ENCODE measurements at places on chromosomes 1 and 21.
A peak's percentile ranks its signal among the peaks of the same experiment; 100 is the strongest.

DNA sequence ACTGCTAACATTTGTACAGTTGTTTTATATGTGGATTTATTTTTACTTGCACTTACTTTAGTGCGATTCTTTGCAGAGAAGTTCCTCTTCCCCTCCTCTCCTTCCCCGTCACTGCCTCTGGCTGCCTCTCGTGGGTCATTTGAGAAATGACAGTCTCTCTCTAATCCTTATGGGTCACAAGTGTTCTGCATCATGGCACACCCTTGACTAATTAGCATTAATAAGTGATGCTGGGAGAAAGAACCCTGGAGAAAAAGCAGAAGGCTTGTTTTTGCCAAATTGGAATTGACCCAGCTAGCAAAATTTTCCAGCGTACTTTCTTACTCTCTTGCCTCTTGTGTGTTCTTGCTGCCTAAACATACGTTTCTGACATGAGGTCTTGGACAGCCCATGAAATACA lies 301.2 kb downstream of the DUSP10 start:
- DNase-seq = no peak

DNA sequence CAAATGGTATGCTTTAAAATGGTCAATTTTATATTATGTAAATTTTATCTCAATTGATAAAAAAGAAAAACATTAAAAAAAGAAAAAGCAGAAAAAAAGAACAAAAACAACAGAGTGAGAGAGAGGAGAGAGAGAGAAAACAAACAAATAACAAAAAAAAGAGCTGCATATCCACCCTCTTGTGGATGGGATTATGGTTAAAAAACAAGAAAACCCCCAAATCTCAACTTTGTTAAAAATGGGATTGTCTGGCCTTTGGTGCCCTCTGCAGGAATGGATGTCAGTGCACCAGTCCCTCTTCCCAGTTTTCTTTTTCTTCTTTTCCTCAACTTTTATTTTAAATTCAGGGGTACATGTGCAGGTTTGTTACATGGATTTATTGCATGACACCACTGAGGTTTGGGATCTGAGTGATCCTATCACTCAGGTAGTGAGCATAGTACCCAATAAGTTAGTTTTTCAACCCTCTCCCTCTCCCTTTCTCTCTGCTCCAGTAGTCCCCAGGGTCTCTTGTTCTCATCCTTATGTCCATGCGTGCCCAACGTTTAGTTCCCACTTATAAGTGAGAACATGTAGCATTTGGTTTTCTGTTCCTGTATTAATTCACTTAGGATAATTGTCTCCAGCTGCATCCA lies 28.1 kb downstream of the RNF187 start:
- DNase-seq = peak; percentile 44

- DNase-seq = no peak
These were observed 26.8 kb downstream of the ELK4 start for GRCh38 chr1:205604825-205605505.

DNA sequence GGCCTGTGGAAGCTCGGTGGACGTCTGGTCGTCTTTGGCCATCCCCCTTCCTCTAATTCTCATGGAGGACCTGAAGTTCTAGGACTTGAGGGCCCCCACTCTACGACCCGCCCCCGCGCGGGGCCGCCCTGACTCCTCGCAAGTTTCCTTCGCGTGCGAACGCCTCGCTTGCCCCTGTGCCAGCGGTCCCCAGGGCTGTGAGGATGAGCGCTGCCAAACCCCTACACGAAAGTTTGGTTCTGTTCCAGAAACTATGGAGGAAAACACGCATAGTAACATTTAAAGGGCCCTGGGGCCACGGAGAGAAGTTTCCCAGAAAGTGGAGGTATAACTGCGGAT lies 304 bp upstream of the GNG12 start:
- peak; percentile 13 for DNase-seq

DNA sequence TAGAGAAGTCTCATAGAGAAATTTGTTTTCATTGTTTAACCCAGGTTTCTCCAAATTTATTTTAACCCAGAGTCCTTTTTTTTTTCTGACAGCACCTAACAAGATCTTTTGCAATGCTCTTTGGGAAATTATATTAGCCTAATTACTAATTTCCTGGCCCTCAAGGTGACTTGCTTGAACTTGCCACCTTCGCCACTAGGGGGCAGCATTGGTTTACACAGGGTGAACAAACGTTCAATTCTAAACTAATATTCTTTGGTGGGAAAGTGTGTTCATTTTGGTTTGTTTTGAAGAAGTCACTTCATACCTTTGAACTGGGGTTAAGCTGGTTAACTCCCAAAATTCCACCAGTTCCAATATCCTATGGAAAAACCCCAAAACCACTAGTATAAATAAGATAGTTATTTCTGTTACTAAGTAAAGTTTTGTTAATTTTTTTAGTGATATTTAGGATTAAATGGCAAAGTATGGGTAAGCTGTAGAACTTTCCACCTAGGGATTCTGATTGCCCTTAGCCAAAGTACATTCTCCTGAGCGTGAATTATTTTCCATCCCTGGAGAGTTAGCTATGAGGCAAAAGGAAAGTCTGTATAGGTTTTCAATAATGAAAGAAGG lies 13.0 kb downstream of the CCDC190 start:
- peak; percentile 67 for DNase-seq

DNA sequence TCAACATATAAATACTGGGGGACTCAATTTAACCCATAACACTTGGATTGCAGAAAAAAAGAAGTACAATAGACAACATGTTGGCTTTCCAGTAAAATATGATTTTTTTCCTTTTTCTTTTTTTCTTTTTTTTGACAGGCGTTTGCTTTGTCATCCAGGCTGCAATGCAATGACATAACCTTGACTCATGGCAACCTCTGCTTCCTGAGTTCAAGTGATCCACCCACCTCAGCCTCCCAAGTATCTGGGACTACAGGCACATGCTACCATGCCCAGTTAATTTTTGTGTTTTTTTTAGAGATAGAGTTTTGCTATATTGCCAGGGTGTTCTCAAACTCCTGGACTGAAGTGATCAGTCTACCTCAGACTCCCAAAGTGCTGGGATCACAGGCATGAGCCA lies 1512.0 kb upstream of the PRMT6 start:
- DNase-seq = no peak

- DNase-seq = peak; percentile 73
These were observed 26.3 kb upstream of the IER5 start for GRCh38 chr1:181061891-181062835.

GRCh38 chr1:235659186-235659771 lies 9.7 kb upstream of the GNG4 start:
- DNase-seq = no peak

- DNase-seq = peak; percentile 34
These were observed 15.9 kb downstream of the DUSP10 start for GRCh38 chr1:221725735-221726672.

DNA sequence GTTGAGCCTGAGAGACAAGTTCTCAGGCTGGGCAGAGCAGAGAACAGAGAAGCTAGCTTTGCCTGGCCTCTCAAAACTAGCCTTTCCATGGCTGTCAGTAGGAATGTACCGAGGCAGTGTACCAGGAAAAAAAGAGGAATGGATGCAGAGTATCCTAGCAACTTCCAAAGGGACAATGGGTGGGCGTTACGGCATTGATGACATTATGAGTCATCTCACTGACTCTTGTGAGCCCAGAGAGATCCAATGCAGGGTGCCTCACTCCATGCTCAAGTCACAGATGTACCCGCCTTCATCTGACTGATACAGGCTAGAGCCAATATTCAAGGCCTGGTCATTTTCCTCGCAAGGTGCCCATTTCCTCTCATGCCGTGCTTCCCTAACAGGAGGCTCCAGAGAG lies 51.4 kb upstream of the C8B start:
- DNase-seq = no peak

GRCh38 chr1:161098210-161099068 lies at the start of gene KLHDC9:
KLHDC9 (plus strand) TSS chr1:161098361; CDS start chr1:161098536, 175 bp downstream.
- DNase-seq = peak; percentile 97

GRCh38 chr1:78759881-78760280 lies 110.2 kb downstream of the IFI44 start:
- DNase-seq = no peak

DNA sequence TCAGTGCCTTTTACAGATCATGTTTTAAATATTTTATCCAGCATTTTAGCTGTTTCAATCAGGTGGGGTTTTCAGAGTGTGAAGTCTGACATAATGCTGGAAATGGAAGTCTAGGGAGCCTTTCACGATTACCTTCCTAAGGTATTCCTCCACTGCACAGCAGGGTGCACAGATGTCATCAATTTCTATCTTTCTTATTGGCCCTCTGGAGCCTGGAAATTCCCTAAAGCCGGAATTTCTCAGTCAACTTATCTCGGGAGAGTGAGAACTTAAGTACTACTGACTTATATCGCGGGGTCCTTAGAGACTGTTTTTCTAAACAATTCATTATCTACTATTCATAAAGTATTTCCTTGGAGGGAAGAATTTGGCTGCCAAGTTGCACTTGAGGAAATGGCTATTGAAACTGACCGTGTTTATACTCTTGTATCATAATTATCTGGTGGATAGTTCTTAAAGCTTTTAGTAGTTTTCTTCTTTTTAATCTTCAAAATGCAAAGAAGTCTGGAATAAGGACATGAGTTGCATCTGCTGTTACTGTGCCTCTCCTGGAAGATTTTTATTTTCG lies 311.8 kb upstream of the B3GALT2 start:
- no peak for DNase-seq

- no peak for DNase-seq
These were observed 292.4 kb downstream of the PTBP2 start for GRCh38 chr1:97013941-97014340.

DNA sequence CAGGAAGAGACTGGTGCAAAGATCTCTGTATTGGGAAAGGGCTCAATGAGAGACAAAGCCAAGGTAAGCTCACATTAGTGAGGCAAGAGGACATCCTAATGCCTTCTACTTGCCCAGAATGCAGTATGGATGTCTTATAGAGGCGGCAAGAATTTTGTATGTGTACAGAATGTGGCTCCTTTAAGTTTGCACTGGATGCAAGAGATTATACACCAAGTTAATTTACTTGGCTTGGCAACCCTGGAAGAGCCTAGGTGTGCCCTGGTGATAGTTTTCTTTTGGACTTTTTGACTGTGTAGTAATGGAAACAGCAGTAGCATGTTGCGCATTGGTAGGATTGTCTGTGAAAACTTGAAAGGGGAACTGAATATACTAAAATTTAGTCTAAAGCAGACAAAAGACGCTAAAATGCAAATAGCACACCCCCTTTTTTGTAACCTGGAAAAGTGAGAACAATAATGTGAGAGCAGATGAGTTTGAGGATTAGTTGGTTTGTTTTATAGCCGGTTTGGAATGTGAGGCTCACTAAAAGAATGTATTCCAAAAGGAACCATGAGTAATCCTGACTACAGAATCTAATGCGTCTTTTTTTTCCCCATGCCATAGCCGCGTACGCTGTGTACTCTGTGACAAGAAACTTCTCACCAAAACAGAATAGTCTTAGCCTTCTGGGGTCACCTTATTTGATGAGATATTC lies 18.1 kb downstream of the KHDRBS1 start:
- DNase-seq = no peak

DNA sequence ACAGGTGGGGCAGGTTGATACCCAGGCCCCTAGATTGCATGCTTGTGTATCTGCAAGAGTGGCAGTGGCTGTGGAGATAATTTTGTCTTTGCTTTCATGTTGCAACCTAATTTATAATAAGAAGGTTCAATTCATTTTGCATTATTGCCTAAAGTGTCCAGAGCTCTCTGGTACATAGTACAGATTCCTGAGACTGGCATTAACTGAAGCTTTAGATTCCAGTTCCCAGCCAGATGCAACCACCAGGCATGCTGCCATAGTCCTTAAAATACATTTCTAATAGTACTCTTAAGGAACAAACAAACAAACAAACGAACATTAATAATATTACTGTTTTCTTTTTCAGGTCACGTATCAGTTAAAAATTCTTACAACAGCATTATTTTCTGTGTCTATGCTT lies 36.9 kb downstream of the SLC35A3 start:
- DNase-seq = no peak

GRCh38 chr1:99650030-99650429 lies 4.1 kb downstream of the PALMD start:
- no peak for DNase-seq

DNA sequence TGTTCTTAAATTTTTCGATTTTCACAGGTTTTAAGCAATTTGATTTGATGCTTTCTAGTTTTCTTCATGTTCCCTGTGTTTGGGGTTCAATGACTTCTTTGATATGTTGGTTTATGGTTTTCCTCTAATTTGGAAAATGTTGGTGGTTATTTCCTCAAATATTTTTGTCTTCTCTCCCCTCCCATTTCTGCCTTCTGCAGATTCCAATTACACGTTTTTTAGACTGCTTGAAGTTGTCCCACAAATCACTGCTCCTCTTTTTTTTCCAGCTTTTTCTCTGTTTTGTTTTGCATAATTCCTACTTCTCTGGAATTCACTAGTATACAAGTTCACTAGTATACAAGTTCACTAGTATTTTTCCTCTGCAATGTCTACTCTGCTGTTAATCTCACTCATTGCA lies 61.3 kb downstream of the FAF1 start:
- DNase-seq = no peak

- peak; percentile 50 for DNase-seq
These were observed 18.1 kb downstream of the KIAA0040 start for GRCh38 chr1:175174309-175175102.

GRCh38 chr1:28156821-28157220 lies 19.7 kb downstream of the PTAFR start:
- DNase-seq = no peak

DNA sequence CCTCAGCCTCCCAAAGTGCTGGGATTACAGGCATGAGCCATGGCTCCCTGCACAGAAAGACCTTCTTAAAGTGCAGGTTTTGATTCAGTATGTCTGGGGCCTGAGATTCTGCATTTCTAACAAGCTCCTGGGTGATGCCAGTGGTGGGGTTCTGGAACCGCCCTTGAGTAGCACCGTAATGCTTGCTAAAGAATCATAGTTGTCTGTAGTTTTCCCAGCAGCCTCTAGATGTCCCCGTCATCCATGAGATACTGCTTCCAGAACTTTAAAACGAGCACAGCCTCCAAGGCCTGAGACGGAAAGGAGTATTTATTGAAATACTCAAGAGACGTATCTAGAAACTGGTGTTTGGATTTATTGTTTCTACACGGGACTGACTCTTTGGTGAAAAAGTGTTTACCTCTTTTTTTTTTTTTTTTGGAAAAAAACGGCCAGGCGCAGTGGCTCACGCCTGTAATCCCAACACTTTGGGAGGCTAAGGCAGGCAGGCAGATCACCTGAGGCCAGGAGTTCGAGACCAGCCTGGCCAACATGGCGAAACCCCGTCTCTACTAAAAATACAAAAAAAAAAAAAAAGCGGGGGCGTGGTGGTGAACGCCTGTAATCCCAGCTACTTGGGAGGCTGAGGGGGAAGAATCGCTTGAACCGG lies 2.6 kb upstream of the TOR3A start:
- peak; percentile 75 for DNase-seq

DNA sequence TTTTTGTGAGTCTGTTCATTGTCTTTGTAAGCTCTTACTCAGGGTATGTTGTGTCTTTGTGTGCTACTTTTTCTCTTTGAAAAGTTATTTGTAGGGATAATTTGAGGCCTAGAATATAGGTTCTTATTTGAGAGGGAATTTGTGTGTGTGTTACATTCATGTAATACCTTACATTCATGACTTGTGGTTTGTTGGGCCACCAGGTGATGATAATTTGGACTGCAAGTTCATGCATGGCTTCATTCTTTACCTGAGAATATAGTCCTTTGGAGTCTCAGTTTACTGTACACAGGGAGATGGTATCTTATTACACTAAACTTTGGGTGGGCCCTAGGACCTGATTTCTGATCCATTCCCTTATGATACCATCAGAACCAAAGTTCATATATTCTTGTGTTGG lies 51.8 kb upstream of the FASLG start:
- DNase-seq = no peak

- DNase-seq = peak; percentile 32
These were observed 38.3 kb upstream of the OSBPL9 start for GRCh38 chr1:51578383-51579109.

GRCh38 chr21:45267390-45267760 lies 20.3 kb downstream of the POFUT2 start:
- DNase-seq = no peak

GRCh38 chr1:74824497-74825107 lies 91.7 kb downstream of the TYW3 start:
- DNase-seq = no peak

Data from GM13977 (cell line).